Natural killer cell treated with Interleukin-12 subunit alpha and Interleukin-12 subunit beta and Interleukin-15 and Interleukin-18, amount 100 ng/mL, for 72 hours (primary cell): ENCODE measurements at places on chromosomes 6 and 20. TPM values are rescaled to one million over a fixed set of nuclear protein-coding genes. Genes with fewer than 3 reads are reported as not detected.

DNA sequence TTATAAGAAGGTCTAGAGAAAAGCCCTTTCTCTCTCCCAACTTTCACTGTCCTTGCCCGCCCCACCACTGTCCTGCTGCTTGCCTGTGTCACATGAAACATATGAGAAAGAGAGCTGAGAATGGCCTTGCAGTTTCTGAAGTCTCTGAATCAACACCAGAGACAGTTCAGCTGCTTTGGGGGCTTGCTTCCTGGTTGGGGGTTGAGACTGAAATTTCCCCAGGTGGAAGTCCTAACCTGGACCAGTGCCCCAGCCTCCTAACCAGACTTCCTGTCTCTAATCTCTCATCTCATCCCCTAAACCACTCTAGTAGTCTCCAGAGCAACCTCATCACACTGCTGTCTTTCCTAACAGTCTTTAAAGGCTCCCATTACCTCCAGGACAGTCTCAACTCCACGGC, 10.7 kb downstream of the TRAM2 start:
- no peak for DNase-seq

- no peak for DNase-seq
Measured at GRCh38 chr20:41510847-41511450, 107.2 kb downstream of the CHD6 start.

DNA sequence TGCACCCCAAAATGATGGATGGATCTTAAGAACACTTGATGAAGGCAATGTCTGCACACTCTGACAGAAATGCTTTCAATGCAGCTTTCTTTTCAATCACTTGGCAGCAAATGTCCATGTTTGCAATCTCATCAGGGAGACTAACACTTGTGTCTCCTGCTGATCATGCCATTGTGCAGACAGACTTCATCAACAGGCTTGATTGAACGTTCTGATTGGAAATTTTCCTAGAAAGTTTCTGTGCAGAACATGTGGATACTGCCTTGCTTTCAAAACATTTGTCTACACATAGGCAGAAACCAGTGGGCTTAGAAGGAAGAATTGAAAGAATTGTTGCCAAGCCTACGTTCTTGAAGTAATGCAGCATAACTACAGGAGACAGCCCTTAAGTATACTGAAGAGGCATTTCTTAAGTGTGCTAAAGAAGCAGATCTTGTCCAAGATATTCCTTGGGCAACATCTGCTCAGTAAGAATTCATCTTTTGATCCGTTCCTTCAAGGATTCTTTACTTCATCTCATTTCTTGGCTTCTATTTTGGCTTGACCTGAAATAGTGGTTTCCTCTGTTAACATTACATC, 120.4 kb upstream of the PLCB4 start:
- no peak for DNase-seq

- DNase-seq, result no peak
Measured at GRCh38 chr20:41029150-41029901, 704 bp downstream of the TOP1 start.

DNA sequence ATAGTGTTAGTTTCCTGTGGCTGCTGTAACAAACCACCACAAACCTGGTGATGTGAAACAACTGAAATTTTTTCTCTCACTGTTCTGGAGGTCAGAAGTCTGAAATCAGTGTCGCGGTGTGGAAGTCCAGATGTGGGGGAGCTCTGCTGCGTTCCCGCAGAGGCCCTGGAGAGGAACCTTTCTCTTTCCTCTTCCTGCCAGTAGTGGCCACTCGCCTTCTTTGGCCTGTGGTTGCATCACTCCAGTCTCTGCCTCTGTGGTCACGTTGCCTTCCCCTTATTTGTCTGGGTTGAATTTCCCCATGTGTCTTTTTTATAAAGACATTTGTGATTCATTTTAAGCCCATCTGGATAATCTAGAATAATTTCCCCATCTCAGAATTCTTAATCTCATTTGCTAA, 295.5 kb upstream of the FLRT3 start:
- no peak for DNase-seq

Gene STK38
- 26.4 TPM for total RNA-seq

Gene CCM2L
- total RNA-seq, result not detected

DNA sequence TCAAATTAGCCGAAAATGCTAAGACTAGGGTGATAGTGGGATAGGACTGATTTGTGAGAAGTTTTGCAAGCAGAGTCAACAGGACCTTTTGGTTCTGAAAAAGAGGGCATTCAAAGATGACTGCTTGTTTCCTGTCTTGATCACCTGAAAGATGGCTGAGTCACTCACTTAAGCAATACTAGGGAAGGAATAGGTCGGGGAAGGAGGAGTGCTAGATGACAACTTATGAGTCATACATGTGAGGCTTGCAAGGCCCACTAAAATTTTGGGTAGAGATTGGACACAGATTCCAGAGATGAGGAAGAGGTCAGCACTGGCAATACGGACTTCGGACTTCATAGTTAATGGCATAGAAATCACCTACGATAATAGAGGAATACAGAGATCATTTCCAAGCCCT, 89.2 kb downstream of the FAM83B start:
- no peak for DNase-seq

Gene DEFB124
- total RNA-seq, result not detected

DNA sequence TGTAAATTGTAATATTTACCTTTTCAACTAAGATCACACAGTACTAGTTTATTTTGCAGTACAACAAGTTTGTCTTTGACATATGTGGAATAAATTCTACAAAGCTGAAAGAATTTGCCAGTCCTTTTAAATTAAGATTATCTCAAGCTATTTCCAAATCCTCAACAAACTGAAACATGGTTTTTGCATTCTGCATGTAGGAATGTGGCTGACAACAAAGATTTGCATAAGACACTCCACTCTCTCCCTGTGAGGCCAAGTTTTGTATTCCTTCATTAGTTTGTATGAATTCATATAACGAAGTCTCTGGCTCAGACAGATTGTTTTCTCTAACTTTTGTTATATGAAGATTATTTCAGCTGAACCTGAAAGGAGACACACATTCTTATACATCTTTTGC, 124.1 kb upstream of the THEMIS start:
- no peak for DNase-seq

- DNase-seq, result no peak
Measured at GRCh38 chr6:13354331-13355042, 26.1 kb upstream of the TBC1D7 start.

Gene PLEKHG1
- total RNA-seq, result 3.3 TPM

Gene LINC00237
- total RNA-seq, result not detected

DNA sequence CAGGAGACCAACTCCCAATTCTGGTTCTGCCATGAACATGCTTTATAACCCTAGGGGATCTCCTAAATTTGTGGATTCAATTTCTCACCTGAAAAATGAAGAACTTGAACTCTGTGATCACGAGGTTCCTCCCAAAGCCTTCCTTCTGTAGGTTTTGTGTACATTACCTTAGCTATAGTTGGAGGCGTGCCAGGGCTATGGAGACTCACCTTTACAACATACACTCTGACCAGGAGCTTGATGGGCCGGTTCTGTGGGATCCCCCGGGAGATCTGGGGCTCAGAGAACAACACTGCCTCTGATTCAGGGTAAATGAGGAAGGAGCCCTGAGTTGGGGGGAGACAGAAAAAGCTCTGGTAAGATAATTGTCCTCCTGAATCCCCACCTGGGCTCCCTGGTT, 34.1 kb downstream of the ERGIC3 start:
- no peak for DNase-seq

Gene NHLRC1
- total RNA-seq, result 0.25 TPM

Gene MACROD2
- total RNA-seq, result not detected

DNA sequence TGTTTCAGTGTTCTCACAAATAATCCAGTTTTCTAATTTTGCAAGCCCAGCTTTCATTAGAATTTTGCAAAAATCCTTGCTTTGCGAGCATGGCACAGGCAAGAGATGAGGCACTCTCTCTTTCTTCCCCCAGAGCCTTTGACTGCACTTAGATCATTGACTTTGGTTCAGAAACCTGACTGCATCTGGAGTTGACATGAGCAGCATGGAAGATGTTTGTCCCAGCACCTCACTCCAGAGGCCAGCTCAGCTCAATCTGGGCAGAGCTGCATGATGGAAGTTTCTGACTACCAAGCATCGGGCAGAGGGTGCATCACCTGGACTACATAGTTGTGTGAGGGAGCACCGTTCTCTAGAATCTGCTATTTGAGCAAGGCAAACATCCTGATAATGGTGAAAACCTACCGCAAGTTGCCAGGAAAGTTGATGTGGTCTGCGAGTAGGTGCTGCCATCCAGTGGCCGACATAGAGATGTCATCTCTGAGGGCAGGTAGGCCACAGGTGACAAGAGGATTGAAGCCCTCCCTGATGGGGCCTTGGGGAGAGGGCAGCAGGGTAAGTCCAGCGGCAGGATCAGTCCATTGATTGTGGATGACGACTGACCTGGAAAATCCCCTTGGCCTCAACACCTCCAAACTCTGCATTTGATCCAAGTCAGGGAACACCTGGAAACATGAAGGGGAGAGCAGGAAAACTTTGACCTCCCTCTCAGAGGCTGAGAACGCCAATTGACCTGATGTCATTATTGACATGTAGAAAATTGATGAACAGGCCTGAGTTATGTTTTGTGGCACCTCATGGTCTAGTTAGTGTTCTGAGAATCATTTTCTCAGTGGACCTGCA, 3.8 kb upstream of the LPA start:
- DNase-seq, result no peak

DNA sequence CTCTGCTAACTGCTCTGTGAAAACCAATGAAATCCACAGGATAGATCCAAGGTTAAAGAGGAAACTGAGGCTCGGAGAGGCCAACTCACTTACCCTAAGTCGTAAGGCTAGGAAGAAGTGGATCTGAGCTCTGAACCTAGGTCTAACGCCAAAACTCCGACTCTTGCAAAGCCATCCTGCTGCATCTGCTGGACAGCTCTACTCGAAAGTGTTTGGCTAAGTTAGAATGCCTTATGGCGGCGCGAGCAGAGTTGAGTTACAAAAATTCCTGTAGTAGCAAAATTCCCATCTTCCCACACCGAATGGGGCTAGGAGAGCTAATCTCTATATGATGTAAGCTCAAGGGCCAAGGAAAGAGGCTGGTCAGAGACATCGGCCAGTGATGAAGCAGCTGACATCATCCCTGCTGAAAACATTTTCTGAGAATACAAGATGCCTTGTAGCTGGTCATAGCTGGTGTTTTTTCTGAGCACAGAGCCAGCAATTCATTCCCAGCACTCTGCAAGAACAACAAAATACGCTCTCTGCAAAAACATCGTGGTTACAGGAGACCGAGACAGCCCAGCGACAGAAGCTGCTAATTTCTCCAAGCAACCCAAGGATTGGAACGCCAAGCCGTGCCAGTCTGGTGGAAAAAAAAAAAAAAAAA, 1.8 kb downstream of the SPATA2 start:
- DNase-seq, result no peak

- DNase-seq, result peak; percentile 63
Measured at GRCh38 chr6:36177166-36177565, 19.4 kb upstream of the BRPF3 start.

Gene EDN1
- total RNA-seq, result 0.20 TPM

Gene PTGIS
- total RNA-seq, result 0.08 TPM

GRCh38 chr6:125094563-125094962, 59.0 kb upstream of the TPD52L1 start:
- DNase-seq, result no peak

DNA sequence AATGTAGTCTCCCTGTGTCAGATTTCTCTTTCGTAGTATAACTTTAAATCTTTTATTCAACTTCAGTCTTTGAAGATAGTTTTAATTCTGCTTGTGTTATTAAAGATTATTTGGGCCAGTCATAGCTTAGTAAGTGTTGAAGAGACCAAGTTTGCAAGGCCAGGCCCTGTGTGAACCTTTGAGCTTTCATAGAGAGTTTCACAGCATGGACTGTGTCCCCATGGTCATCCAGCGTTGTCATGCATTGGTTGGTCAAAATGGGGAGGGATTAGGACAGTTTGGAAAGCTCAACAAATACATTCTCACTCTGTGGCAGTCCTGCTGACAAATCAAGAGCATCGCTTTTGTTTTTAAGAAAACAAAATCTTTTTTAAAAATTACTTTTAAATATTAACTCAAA, 74.6 kb upstream of the FAM83B start:
- no peak for DNase-seq

Gene CLIC5
- total RNA-seq, result 3.8 TPM

Gene CDSN
- total RNA-seq, result not detected

- no peak for DNase-seq
Measured at GRCh38 chr6:39054577-39055142, 6.1 kb downstream of the GLP1R start.

Gene ADAM33
- total RNA-seq, result not detected

- DNase-seq, result no peak
Measured at GRCh38 chr6:114144887-114145851, 174.2 kb upstream of the HDAC2 start.

GRCh38 chr6:167558246-167559177, 233.6 kb downstream of the TTLL2 start:
- DNase-seq, result no peak

Gene F13A1
- not detected for total RNA-seq

- DNase-seq, result no peak
Measured at GRCh38 chr6:147173140-147173539, 31.1 kb upstream of the STXBP5 start.

- no peak for DNase-seq
Measured at GRCh38 chr6:98366371-98366770, 468.0 kb upstream of the POU3F2 start.

Gene TMEM74B
- total RNA-seq, result not detected

DNA sequence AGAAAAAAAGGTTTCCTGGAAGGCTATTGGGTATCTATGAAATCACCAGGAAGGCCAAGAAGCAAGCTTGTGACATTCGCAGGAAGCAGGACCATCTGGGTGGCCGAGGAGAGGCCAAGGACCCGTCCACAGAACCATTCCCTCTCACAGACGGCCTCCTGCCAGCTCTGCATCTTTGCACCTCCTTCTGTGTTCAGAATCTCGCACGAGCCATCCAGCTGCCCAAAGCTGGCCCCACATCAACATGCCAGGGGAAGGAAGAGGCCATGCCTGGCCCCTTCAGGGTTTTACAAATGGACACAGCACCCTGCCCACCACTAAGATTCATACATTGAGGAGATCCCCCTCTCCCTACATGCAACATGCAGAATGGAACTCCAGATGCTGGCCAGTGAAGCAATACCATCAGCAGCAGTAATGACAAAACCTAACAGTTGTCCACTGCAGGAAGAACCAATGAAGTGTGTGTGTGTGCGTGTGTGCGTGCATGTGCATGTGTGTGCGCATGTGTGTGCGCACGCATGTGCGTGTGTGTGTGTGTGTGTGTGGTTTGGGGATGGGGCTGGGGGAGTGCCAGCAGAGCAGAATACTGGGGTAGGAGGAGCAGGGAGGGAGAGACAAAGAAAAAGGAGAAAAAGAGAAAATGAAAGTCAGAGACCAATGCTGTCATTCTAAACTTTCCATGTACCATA, 184.2 kb upstream of the FOXQ1 start:
- DNase-seq, result no peak
